Coronary artery (tissue), 2 donors: ENCODE measurements at places on chromosomes 12 and 14.
A peak's percentile ranks its signal among the peaks of the same experiment; 100 is the strongest.

DNA sequence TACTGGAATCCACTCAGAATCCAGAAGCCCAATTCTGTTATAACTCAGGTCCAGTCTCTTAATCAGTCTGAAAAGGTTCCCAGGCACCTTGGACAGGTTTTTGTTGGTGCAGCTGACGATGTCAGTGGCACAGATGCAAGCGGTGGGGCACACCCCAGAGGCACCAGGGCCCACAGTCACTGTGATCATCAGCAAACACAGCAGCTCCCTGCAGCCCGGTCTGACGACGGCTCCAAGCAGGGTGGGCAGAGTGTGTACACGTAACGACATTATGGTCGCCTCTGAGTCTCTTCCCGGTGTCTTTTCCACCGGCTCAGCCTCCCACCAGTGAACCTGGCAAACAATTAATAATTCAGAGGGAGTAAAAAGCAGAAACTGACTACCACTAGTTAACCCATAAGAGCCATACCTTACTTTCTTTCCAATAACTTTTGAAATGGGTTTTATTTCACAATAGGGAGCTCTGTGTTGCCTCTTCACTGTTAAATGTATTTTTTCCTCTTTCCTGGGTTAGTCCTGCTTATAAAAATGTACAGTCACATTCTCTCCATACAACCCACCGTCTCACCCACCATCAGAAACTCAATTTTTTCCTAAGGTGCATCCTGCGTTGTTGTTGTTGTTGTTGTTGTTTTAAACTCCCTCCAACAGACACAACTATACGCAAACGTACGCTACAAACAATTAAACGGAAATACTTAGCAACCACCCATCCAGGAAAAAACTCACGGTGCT is 521 bp upstream of the PCED1B start:
- no peak for DNase-seq

DNA sequence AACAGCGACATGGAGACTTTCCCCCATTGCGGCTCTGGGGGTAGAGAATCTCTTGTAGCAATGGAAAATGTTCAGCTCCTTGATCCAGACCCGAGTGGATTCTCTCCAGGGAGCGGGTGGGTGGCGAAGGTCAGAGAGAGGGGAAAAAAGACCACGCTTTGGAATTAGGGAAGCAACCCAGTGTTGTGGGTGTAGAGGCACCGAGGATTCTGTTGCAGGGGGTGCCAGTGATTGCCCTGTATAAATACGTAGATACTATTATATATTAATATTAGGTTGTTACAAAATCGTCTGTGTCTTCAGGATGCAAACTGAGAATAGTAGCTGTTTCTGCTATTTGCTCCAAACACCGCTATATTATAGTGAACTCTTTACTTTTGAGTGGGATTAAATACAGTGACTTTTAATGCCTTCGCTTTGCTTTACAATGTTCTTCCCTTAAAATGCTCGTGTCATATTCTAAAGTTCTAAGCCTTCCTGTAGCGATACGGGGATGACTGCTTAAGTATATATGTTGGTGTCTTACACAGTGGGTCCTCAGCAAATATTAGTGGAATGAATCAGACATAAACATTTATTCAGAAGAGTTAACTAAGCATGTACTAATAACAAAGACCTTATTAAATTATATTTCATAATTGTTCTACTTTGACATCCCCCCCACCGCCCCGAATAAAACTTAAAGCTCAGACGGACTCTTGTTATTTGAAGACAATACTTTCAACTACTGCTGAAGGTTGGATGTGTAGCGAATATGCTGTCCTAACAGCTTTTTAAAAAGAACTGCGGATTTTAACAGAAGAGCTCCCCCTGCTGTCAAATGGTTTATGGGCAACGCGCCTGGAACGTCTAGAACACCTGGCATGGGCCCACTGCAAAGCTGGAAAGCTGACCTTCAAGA is 136.4 kb upstream of the KRAS start:
- DNase-seq, result peak; percentile 88

DNA sequence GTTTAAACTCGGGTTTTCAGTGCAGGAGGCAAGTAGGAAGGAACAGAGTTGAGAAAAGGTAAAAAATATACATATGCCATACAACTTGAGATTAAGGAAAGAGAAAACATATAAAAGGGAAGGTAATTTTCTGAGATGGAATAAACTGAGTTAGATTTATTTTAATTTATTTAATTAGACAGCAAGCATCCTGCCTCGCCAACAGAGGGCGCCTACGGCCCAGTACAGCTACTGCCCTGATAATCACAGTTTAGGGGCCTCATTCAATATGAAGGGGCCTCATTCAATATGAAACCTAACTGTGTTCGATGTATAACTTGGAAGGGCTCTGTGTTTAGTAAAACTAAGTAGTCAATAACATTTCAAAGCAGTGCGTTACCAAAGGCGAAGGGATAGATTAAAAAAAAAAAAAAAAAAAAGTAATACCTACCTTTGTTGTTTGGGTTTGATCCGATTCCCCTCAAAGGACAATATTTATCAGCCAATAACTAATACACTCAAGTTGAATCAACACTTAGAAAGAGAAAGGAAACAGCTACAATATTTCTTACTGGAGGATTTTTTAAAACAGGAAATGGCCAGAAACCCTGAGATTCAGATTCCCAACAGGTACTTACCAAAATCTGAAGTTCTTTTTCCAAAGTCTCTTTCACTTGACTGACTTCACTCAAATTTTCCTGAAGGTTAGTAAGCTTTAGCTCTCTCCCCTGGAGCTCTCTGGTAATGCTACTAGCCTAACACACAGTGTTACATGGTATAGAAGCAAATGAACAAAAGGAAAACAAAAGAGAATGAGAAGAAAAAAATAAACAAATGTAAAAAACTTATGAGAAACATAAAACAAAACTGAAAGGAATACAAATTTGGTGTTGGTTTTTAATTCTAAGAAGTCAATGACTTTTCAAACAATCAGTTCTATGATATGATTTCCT is 70.0 kb upstream of the VPS33A start:
- DNase-seq, result no peak

- DNase-seq, result no peak
These were observed 62.3 kb downstream of the NT5DC3 start for GRCh38 chr12:103778781-103779180.

- no peak for DNase-seq
These were observed 13.7 kb downstream of the CFL2 start for GRCh38 chr14:34700622-34701130.

GRCh38 chr12:120628919-120629318 is 11.5 kb upstream of the CABP1 start:
- no peak for DNase-seq

- DNase-seq, result no peak
These were observed 68.7 kb downstream of the RPAP3 start for GRCh38 chr12:47636908-47637780.

- no peak for DNase-seq
These were observed 50.0 kb downstream of the VWF start for GRCh38 chr12:6074427-6074826.

GRCh38 chr14:55577229-55577628 is 2.8 kb upstream of the KTN1 start:
- DNase-seq, result no peak

DNA sequence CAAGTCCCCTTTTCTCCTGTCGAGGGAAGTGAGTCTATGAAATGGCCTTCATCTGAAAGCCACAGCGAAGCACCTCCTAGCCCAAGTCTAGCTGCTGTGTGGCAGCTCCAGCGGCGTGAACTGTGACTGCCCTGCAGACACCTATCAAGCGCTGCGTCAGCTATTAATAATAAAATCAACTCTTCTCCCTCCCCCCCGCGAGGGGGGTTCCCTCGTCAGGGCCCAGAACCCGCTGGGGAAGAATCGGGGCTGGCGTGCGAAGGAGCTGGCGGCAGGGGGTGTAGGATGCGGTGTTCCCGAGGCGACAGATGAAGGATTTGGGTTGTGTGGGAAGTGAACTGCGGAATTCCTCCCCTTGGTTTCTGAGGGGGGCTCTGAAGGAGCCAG is 662 bp upstream of the ATP2A2 start:
- peak; percentile 83 for DNase-seq

GRCh38 chr14:53956427-53957201 is at the start of gene BMP4:
TSS of gene BMP4 (minus strand) at chr14:53956825. CDS start at chr14:53952222, 4,603 bp downstream.
- peak; percentile 85 for DNase-seq

DNA sequence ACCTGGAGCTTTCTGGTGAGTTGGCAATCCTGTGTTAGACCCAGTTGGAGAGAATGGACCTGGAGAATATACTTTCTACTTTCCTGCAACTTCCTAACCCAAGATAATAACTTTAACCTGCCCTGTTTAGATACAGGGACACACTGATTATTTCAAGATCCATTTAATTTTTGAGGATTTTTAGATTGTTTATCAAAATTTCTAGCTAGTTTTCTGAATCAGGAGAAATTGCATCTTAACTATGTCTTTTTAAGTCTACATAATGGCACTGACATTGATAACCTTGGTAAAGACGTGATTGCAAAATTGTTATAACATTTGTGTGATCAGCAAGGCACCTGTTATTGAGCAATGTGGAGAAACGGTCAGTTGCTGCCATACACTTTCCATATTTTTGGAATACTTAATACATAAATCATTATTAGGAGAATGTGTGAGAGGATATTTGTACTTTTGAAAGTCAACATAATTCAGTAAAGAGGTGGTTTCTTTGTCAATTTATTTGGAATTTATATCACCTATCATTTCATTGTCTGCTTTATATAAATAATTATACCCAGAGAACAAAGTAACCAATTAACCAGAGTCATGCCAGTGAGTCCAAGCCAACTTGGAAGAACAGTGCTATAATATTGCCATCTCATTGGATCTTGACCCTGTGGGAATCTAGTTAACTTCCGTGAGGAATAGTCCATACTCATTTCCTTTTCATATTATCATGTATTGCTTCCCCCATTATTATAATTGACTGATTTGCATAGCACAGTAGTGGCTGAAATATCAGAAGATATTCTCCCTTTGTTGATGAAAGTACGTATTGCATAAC is 28.4 kb downstream of the NFYB start:
- no peak for DNase-seq

GRCh38 chr14:49971156-49972130 is 78.6 kb downstream of the ARF6 start:
- no peak for DNase-seq

DNA sequence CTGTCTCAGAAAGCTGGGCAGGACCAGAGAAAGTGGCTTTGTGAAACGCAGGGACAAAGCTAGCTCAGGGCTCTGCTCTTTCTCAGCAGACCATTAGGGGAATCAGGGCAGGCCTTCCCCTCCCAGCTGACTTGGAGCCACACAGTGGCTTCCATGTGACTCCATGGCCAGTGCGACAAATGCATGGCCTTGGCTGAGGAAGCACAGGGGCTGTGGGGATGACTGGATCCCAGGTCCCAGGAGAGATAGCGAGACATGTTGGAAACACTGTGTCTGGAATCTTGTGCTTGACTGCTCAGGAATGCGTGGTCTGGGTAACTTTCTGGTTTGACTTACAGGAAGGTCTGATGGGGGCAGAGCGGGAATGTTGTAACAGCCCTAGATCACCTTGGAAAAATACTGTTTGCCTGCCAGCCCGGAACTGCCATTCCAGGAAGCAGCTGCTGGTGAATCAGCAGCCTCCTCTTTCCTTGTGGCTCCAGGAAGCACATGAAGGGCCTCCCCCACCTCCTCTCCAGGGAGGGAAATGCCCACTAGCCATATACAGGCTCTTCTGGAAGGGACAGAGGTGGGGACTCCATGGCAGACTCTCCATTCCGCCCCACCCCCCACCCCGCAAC is 133.5 kb upstream of the HIF1A start:
- peak; percentile 91 for DNase-seq

- no peak for DNase-seq
These were observed 265.1 kb downstream of the ALG10 start for GRCh38 chr12:34287437-34287836.

DNA sequence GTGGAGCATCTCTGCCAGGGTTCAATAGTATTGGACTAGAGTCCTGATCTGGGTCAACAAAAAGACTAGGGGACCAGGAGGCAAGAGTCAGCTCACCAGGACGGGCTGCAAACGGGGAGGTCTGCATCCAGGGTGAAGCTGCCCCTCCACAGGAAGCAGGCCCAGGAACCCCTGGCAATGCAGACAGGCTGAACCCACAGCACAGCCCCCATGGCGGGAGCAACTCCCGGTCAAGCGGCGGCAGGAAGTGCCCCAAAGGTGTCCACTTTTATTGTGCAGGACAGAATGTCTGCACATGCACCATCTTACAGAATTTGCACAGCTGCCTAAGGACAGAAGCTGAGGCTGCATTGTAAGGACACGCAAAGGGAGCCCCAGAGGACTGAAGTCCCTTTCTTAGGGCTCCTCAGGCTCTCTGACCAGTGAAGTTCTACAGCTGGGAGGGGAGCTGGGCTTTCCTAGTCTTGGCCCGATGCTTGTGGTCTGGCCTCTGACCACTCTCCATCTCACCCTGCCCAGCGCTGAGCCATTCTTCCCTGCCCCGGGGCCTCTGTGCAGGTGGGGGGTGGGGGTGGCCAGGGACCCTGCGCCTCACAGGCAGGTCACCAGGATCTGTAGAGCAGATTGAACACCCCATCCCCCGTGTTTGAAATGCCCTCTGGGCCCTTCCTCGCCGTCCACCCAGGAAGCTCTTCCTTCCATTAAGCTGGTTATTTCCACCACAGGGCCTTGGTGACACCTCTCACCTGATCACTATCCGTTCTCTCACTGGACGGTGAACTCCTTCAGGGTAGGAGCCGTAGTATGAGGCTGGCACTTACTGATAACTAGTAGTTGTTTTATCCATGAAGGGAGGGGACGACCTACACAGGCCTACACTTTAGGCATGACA is 75.9 kb downstream of the NINJ2 start:
- DNase-seq, result no peak

DNA sequence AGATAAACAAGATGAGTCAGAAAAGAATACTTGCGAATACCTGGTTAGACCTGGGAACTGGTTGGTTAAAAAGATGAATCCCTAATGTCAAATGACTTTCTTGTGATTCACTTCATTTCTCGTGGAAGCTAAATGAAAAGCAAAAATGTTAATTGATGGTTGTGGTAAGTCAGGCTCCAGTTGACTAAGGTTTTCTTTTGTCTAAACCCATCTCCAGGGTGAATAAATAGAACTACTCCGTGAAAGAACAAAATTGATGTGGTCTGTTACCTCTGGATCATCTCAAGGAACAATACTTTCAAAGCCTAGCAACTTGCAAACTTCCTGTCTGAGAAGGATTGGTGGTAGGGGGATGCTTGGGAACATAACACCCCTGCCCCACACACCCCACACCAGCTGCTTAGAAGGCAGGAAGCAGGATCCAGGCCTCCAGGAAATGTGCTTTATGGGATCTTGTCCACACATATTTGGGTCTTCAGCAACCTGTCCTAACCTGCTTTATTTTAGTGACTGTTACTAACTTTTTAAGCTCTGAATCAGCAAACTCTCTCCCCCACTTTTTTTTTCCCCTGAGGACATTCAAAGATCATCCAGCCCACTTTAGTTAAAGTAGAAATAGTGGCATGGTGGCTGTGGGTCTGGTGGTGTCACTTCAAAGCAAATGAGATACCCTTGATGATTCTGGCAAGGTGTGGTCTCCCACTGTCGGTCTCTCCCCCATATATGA is 60.4 kb upstream of the PTHLH start:
- no peak for DNase-seq

DNA sequence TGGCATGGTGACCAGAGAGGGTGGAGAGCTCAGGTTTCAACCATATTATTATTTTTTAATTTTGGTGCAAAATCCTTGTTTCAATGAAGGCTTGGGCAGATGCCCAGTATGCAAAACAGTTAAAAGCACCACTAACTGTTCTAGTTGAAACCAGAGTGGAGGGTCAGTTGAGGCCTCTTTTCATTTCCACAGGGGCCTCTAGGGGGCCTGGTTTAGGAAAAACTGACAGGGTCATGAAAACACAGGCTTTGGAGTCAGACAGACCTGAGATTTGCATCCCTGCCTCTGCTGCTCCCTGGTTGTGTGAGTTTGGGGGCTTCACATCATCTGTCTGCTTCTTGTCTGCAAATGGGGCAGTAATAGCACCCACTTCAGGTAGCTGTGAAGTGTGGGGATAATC is 3.3 kb upstream of the RPH3A start:
- DNase-seq, result peak; percentile 43
